ENCODE measurements at places on chromosomes 2 and 18.

GRCh38 chr2:200679127-200679526, 93.3 kb downstream of the AOX1 start:
- DNase-seq, result no peak

GRCh38 chr2:164080486-164080885, 344.7 kb upstream of the FIGN start:
- DNase-seq, result no peak

GRCh38 chr2:157838442-157839161, 37.5 kb downstream of the ACVR1 start:
- DNase-seq, result peak; percentile 83

GRCh38 chr2:195596840-195597239, 60.2 kb upstream of the SLC39A10 start:
- no peak for DNase-seq

GRCh38 chr2:242054406-242054805, 184.9 kb downstream of the RTP5 start:
- DNase-seq, result no peak

DNA sequence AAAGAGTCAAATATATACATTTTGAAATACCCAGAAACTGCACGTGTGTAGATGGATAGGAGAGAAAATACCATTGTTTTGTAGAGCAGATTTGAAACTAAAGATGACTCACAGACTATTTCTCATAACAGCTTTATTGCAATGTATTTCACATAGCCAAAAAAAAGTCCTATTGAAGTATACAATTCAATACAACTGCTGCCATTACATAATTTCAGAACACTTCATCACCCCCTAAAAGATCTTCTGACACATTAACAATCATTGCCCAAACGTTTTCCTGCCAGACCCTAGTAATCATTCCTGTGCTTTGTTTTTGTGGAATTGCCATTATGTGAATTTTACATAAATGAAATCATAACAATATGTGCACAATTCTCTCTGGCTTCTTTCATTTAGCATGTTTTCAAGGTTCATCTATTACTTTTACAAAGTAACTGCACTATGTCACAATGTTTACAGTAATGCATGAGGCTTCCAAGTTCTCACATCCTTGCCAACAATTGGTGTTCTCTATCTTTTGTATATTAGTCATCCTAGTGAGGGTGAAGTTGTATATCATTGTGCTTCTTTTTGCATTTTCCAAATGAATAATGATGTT, 378.6 kb upstream of the CWC22 start:
- peak; percentile 28 for DNase-seq

- no peak for DNase-seq
Observed at GRCh38 chr2:227626580-227627151, 9.4 kb downstream of the SCYGR4 start.

DNA sequence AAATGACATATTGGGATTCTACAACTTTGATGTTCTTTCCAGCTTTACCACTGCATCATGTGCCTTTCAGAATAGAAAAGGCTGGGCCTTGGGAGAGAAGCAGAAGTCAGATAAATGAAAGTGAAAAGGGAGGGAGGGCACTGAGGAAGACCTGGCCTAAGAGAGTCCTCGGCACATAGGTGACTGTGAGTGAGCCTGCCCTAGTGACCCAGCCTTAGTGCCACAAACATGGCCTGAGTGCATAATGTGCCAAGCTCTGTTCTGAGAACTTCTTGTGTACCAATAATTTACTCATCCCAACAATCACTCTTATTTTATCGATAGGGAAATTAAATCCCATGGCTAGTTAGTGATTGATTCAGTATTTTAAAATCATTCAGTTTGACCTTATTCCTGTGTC, 436.6 kb downstream of the LRP1B start:
- DNase-seq, result no peak

DNA sequence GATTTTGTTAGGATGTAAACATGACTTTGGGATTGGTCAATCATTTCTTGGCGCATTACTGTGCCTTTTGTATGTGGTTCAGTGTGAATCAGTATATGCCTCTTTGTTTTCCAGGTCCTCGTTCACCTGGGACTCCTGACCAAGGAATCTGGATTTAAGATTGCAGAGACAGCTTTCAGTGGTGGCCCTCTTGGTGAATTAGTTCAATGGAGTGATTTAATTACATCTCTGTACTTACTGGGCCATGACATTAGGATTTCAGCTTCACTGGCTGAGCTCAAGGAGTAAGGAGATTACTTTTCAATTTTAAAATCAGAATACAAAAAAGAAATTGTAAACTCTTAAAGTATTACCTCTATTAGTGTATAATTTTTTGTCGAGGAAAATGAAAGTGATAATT, 87.6 kb downstream of the MGAT5 start:
- no peak for DNase-seq

DNA sequence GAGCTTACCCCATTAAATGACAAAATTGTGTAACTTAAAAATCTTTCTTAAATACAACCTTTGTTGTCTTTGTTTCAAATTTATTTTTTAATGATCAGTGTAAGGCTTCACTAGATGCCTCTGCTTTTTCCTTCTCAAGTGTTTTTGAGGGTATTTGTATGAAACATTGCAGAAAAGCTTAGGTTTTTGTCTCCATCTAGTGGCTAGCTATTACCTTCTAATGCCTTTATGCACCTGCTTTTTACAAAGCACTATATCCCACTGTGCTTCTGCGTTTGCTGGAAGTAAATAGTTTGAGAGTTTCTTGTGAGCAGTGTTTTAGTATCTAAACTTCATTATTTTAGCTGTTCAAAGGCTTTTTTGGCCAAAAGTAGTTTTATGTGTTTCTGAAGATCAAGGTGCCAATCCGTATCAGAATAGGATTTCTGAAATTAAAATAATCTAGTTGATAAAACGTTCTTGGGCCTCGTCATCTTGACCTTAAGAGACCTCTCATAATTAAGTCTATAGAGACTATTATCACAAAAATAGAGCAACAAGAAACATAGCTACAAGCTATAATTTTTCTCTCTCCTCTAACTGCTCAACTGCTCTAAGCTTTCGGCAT, 47.0 kb downstream of the IWS1 start:
- peak; percentile 29 for DNase-seq

DNA sequence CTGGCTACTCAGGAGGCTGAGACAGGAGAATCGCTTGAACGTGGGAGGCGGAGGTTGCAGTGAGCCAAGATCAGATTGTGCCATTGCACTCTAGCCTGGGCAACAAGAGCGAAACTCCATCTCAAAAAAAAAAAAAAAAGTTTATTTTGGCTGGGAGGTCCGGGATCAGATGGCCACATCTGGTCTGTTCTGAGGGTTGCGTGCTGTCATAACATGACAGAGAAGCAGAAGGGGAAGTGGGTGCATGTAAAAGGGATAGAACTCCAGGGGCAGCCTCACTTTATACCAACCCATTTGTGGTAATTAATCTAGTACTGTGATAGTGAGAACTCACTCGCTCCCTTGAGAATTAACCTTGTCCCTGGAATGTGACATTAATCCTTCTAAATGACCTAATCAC, 101.2 kb downstream of the PTPN4 start:
- DNase-seq, result peak; percentile 73

- no peak for DNase-seq
Observed at GRCh38 chr2:25232248-25232825, 64.0 kb upstream of the POMC start.

GRCh38 chr2:238632181-238633060, 205.7 kb downstream of the ASB1 start:
- no peak for DNase-seq
